ENCODE measurements at places on chromosomes 12 and 14.

DNA sequence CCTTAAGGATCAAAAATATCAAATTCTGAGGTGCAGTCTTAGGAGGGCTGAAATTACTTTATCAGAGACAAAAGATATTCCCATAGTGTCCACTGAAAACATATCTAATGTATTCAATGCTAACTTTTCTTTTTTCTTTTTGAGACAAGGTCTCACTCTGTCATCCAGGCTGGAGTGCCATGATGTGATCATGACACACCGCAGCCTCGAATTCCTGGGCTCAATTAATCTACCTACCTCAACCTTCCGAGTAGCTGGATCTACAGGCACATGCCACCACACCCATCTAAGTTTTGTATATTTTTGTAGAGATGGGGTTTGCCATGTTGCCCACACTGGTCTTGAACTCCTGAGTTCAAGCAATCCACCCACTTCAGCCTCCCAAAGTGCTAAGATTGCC is 68.3 kb downstream of the ZC3H14 start:
- DNase-seq, result no peak

GRCh38 chr12:65808580-65808979 is 15.7 kb upstream of the HMGA2 start:
- no peak for DNase-seq

DNA sequence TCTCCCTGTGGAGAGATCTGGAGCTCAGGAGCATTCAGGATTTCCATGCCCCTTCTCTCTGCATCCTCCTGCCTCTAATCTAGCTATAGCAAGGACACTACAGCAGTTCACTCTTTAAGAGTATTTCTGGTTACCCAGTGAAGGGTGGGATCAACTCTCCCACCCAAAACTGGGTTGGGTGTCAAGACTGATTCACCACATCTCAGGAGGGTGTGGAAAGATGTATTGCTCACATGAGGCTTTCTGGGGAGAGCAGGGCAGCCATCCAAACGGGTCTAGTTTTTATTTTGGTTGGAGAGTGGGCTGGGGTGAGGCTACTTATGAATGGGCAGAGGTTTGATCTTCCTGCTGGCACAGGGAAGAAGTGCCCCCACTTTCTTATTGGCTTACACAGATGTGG is 18.6 kb downstream of the C12orf75 start:
- no peak for DNase-seq

DNA sequence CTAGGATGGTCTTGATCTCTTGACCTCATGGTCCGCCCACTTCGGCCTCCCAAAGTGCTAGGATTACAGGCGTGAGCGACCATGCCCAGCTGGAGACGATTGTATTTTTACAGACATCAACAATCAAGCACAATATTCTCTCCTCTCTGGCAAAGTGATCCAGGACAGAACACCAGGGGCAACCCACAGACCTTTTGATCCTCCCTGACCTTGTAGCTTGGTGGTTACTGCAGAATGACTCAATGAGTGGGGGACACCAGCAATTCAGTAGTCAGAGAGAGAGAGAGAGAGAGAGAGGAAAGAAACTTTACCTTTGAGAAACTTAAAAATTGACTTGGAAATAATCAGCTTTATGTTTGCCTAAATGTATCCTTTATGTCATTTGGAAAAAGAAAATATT is 51.2 kb downstream of the DRAM1 start:
- no peak for DNase-seq

DNA sequence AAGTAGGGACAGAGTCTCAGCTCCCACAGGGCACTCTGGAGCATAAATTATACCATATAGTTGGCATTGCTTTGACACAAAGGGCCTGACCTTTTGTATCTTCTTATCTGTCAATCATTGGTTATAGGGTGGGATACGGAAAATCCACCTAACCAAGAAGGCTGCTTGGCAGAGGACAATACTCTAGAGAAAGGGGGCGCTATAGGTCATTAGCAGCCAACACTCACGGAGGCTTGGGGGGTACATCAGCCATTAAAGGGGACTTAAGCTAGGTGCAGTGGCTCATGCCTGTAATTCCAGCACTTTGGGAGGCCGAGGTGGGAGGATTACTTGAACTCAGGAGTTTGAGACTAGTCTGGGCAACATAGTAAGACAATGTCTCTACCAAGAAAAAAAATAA is 22.9 kb downstream of the SPTSSA start:
- DNase-seq, result no peak

- no peak for DNase-seq
Observed at GRCh38 chr12:103524238-103524875, 28.6 kb upstream of the C12orf42 start.
